ENCODE measurements at places on chromosomes 16 and 17.

DNA sequence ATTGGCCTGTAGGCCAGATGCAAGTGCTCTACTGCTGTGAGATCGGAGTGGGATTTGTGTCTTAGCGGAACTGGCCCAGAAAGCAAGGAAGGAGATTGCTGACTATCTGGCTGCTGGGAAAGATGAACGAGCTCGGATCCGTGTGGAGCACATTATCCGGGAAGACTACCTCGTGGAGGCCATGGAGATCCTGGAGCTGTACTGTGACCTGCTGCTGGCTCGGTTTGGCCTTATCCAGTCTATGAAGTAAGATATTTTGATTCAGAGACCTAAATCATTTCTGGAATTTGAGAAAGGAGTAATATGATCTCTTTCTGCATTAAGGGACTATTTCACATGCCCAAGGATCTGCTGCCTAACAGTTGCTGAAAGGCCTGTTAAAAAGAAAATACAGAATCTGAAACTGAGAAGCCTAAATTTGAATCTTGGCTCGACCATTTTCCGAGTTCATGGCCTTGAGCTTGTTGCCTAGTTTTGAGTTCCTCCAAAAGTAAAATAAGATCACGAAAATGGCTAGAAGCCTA lies 21.1 kb downstream of the IST1 start:
- H3K27me3 ChIP-seq = no peaks in the 10 kb centered on the region
- no peak overlapping the region for H3K4me3 ChIP-seq
- H3K4me1 ChIP-seq = peaks cover 6% of the 10 kb centered on the region
- H3K27ac ChIP-seq = no peak overlapping the region
- peaks cover 18% of the 10 kb centered on the region for H3K36me3 ChIP-seq
- DNase-seq = no peak

DNA sequence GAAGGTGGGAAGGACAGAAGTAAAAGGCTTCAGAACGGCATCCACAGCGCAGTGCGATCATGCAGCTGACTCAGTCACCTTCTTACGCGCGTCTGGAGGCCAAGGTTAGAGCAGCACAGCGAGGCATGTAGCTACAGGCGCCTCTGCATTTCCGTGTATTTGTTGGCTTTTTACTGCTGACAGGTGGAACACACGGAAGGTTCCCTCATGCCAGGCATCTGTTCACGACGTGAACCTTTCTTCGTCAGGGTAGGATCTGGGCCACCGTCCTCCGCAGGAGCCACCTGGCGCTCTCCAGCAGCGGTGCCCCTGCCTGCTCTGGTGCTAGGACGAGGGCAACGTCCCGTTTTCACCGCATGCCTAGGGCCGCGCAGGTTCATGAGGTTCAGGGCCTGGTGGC lies 15.3 kb downstream of the TMEM204 start:
- H3K4me1 ChIP-seq = peaks cover 8% of the 10 kb centered on the region
- no peak for DNase-seq
- H3K27ac ChIP-seq = no peak overlapping the region
- H3K36me3 ChIP-seq = no peaks in the 10 kb centered on the region
- H3K27me3 ChIP-seq = no peaks in the 10 kb centered on the region

DNA sequence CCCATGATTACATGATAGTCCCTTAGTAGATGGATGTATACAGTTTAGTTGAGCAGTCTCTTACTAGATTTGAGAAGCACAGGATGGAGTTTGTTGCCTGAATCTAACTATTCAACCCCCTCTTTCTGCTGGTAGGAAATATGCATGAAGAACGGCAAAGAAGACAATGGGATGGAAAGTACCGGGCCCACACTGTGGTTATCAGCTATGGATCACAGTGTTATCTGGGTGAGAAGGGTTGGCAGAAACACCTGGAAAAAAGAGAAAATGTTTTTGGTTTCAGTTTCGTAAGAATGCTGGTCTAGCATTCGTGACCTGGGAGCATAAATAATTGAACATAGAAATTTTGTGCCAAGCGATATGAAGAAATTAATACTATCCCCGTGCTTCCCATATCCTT lies 53.1 kb downstream of the ANKFN1 start:
- no peaks in the 10 kb centered on the region for H3K36me3 ChIP-seq
- no peak overlapping the region for H3K27ac ChIP-seq
- no peaks in the 10 kb centered on the region for H3K27me3 ChIP-seq
- DNase-seq = no peak
- H3K4me1 ChIP-seq = no peaks in the 10 kb centered on the region
- no peak overlapping the region for H3K4me3 ChIP-seq

DNA sequence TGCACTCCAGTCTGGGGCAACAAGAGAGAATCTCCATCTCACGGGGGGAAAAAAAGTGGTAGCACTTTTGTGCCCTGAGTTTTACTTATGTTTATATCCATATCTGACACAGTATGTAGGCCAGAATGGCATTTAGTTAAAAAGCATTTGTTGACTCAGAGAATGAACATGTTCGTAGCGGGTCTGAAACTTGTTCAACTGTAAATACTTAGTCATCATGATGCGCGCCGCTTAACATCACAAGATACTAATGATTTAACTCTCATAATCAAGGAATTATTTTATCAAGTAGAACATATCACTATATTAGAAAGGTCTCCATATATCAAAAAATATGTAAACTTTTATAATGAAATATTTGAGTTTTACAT lies 55.3 kb upstream of the ITGA2B start:
- no peak for DNase-seq
- no peaks in the 10 kb centered on the region for H3K4me1 ChIP-seq
- no peaks in the 10 kb centered on the region for H3K36me3 ChIP-seq
- no peaks in the 10 kb centered on the region for H3K27me3 ChIP-seq
- H3K4me3 ChIP-seq = no peak overlapping the region
- no peak overlapping the region for H3K27ac ChIP-seq

DNA sequence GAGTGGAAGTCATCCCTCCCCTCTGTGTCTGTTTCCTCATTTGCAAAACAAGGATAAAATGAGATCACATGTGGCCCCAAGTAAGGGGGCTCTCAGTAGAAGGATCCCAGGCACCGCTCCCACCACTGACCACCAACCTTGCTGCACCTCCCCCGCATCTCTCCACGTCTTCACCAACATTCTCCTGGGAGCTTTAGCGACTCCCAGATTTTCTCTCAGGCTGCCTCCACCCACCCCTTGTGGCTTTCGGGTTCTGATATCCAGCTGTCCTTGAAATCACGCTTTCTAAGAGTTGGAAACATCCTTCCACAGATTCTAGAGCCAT lies 16.4 kb upstream of the NTN1 start:
- H3K27ac ChIP-seq = no peak overlapping the region
- no peak for DNase-seq
- no peak overlapping the region for H3K4me3 ChIP-seq
- no peaks in the 10 kb centered on the region for H3K36me3 ChIP-seq
- peaks cover 15% of the 10 kb centered on the region for H3K4me1 ChIP-seq

DNA sequence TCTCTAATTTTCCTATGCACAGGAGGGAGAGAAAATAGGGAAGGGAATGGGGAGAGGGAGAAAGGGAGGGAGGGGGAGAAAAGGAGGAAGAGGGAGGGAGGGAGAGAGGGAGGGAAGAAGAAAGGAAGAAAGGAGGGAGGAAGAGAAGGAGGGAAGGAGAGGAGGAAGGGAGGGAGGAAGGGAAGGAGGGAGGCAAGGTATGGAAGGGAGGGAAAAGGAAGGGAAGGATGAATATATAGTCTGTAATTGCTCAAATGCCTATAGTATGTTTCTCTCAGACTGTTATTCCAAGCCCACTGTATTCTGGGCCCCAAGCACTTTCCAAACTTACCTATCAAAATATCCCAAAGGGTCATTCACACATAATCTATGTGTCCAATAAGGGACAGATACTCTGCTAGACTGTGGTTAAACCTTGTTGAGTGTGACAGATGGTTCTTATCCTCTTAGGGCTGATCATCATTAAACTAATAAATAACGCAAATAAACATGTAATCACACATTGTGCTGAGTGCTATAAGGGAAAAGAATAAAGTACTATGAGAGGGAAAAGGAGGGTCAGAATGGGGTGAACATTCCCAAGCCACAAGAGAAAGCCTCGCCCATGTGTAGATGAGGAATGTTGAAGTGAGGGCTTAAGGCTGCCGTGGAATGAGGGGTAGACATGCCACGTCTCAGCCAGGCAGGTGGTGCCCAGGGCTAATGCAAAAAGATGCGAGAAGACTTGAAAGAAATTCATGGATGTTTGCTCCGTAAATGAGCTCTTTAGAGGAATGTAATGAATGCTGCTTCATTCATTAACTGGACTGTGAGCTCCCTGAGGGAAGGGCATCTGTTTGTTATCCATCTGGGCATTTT lies 30.6 kb downstream of the ASIC2 start:
- H3K4me1 ChIP-seq = no peaks in the 10 kb centered on the region
- H3K27me3 ChIP-seq = no peaks in the 10 kb centered on the region
- H3K36me3 ChIP-seq = no peaks in the 10 kb centered on the region
- H3K27ac ChIP-seq = no peak overlapping the region
- H3K4me3 ChIP-seq = no peak overlapping the region

DNA sequence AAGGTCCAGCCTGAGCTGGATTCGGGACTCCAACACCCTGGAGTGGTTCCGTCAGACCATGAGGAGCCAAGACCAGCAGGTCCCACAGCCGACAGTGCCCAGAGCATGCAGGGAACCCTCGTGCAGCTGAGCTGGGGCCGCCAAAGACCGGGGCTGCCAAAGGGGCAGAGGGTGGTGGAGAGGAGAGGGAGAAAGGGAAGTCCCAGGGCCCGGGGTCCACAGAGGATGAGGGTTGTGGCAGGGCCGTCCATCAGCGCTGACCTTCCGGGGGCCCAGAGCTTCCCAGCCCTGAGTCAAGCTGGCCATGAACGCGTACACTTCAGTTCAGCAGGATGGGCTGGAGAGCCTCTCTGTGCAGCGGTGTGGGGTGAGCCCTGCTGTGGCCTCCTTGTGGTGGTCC lies 6.7 kb upstream of the CAPN15 start:
- no peaks in the 10 kb centered on the region for H3K27me3 ChIP-seq
- H3K4me3 ChIP-seq = no peak overlapping the region
- H3K27ac ChIP-seq = no peak overlapping the region
- peaks cover 20% of the 10 kb centered on the region for H3K4me1 ChIP-seq
- no peaks in the 10 kb centered on the region for H3K36me3 ChIP-seq

GRCh38 chr16:46756772-46757171 lies 8.6 kb upstream of the MYLK3 start:
- no peaks in the 10 kb centered on the region for H3K27me3 ChIP-seq
- H3K27ac ChIP-seq = no peak overlapping the region
- H3K4me3 ChIP-seq = no peak overlapping the region
- no peaks in the 10 kb centered on the region for H3K36me3 ChIP-seq
- DNase-seq = no peak

- H3K36me3 ChIP-seq = no peaks in the 10 kb centered on the region
- no peak overlapping the region for H3K4me3 ChIP-seq
- DNase-seq = peak; percentile 72
- H3K27me3 ChIP-seq = no peaks in the 10 kb centered on the region
- no peak overlapping the region for H3K27ac ChIP-seq
Observed at GRCh38 chr16:50940275-50940854, 198.5 kb downstream of the CYLD start.

DNA sequence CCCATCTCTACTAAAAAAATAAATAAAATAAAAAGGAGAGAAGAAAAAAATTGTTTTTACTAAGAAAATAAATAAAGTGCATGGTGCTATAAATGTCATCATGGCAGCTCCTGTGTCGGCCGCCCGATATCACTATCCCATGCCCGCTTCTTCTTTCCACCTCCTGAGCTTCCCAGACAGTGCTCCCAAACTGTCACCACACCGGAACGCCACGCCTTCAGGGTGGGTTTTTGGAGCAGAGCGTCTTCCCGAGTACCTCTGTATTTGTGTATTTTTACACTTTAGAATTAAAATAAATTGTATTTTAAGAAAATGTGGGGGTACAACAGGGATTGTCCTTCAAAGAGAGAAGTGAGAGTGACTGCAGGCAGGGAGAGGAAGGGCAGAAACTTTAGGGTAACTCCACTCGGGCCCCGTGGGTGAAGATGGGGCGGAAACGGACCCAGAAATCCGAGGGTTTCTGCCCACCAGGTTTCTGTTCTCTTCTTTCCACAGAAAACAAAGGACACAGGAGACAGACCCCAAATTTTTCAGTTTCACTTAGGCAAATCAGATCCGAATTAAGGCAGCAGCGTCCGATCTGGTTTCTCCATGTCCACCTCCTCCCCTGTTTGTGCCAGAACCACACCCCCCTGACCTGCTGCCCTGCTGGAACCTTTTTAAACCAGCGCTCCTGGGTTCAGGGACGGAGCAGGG lies 3.6 kb upstream of the ITGAX start:
- H3K4me1 ChIP-seq = no peaks in the 10 kb centered on the region
- no peak overlapping the region for H3K4me3 ChIP-seq
- DNase-seq = no peak
- no peaks in the 10 kb centered on the region for H3K27me3 ChIP-seq

GRCh38 chr17:69874175-69874670 lies 200.8 kb upstream of the KCNJ16 start:
- H3K4me1 ChIP-seq = no peaks in the 10 kb centered on the region
- H3K4me3 ChIP-seq = no peak overlapping the region
- H3K27me3 ChIP-seq = no peaks in the 10 kb centered on the region
- no peak overlapping the region for H3K27ac ChIP-seq
- DNase-seq = no peak

DNA sequence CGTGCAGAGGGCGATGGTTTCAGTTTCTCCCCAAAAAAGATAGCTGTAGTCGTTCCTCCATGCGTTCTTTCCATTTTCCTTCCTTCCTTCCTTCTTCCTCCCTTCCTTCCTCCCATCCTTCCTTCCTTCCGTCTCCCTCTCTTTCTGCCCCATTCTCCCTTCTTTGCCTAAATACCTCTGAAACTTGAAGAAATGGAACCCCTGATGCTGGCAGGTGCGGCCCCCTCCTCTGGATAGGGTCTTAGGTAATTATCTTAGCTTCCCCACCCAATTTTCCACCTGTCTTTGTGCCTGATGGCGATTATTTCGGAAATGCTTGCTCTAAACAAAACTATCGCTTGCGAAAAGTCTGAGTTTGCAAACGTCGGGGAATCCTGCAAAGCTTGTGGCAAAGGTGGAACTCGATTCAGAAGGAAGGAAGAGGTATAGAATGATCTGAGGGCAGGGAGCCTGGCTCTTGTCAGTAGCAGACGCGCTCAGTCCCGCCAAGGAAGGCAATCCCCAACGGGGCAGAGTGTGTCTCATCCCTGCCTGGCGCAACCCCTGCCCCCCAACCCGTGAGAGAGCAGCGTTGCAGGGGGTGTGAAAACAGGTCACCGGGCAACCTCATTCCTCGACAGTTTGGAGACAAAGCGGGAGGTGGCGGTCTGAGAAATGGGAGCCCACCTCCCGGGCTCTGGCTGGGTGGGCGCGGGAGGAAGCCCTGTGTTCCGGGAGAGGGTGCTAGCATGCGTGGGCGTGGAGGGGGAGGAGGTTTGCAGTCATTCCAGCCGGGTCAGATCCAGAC lies 2.9 kb upstream of the CBX8 start:
- peaks cover 66% of the 10 kb centered on the region for H3K4me1 ChIP-seq
- no peaks in the 10 kb centered on the region for H3K36me3 ChIP-seq
- no peak overlapping the region for H3K4me3 ChIP-seq
- H3K27me3 ChIP-seq = peaks cover 5% of the 10 kb centered on the region

GRCh38 chr16:78635807-78636206 lies 536.4 kb downstream of the WWOX start:
- H3K27me3 ChIP-seq = no peaks in the 10 kb centered on the region
- H3K36me3 ChIP-seq = no peaks in the 10 kb centered on the region
- H3K4me1 ChIP-seq = no peaks in the 10 kb centered on the region

GRCh38 chr16:16973707-16974591 lies 496.8 kb downstream of the XYLT1 start:
- H3K4me1 ChIP-seq = no peaks in the 10 kb centered on the region
- DNase-seq = no peak
- no peaks in the 10 kb centered on the region for H3K27me3 ChIP-seq
- no peak overlapping the region for H3K4me3 ChIP-seq

Data from body of pancreas (tissue), 4 donors.